ENCODE measurements at places on chromosomes 5 and 9.

GRCh38 chr5:118891252-118891651, 97.1 kb downstream of the DTWD2 start:
- no peak for DNase-seq

DNA sequence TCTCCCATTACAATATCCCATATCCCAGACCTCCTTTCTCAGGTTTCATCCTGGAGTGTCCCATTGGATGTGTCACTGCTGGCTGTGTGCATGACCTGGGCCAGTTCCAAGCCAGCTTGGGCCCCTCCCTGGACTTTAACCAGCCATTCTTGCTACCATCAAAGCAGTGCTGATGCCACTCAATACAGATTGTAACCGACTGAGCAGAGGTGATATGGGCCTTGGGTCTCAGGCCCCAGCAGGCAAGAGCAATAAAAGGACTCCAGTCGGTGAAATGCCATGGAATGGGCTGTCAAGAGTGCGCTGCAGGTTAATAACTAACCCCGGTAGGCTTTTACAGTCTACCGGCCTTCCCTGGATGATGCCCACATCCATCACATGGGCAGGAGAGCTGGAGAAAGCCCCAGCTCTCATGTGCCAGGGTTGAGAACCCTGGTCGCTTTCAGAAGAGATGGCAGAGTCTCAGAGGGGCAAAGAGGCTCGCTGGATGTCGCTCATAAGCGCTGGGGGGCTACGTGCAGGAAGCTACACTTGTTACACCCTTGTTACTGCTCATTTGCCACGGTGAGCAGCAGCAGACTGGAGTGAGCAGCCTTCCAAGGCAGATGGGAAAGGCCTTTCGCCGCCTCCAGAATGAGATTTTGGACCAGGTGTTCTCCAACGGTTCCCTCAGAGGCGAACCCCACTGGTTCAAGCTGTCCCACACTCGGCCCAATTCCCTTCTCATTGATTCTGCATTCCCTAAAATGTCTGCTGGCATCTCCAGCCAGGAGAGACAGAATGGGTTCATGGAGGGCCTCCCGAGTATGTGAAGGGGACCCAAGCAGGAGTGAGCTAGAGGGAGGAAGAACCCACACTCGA, 13.2 kb downstream of the EPB41L4B start:
- no peak for DNase-seq

DNA sequence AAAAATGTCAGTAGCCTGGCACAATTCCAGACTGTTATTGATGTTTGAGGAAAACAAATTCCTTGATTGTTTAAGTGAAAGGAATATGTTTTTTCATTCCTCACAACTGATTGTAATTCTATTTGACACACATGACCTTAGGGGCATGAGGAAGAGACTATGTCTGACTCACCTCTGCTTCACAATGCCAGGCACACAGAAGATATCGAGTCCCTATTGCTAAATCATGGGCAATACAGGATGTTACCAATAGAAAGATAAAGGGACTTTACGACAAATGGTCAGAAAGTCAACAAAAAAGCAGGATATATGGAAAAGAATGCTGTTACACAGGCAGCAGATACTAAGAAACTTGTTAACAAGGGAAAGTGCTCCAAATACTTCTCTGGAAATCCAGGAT, 1903.5 kb downstream of the EFNA5 start:
- no peak for DNase-seq

GRCh38 chr5:5969942-5970483, 408.3 kb downstream of the MED10 start:
- DNase-seq: no peak

DNA sequence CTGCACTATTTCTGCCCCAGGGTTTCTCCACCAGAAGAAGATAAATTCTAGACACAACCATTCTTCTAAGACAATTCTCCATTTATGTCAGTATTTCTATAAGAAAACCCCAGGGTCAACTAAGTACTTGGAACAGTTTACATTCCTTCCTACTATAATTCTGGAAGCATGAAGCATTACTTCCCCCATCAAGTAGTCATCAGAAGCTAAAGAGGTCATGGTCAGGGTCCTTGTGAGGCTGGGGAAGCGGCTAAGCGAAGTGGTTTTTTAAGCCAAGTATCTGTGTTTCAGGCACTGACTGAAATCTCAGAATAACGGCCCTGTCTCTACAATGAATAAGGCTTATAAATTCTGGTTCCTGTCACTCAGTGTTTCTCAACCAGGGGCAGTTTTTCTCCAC, 197.8 kb downstream of the GLIS3 start:
- DNase-seq: no peak

DNA sequence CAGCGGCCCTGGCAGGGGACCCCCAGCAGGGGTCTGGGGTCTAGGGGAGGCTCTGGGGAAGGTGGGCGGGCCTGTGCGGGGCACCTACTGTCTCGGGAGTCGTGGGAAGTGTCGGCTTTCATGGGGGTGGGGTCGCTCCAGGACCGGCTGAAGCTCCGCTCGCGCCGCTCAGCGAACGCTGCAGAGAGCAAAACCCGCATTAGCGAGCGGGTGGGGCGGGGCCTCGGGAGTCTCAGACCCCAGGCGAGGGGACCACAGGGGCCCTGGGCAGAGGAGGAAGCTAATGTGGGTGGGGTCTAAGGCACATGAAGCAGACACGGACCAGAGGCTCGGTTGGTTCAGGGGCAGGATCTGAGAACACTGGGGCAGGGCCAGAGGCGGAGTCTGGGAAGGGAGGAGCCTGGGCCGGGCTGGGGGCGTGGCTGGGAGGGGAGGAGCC, 5.5 kb downstream of the NSMF start:
- peak; percentile 54 for DNase-seq

DNA sequence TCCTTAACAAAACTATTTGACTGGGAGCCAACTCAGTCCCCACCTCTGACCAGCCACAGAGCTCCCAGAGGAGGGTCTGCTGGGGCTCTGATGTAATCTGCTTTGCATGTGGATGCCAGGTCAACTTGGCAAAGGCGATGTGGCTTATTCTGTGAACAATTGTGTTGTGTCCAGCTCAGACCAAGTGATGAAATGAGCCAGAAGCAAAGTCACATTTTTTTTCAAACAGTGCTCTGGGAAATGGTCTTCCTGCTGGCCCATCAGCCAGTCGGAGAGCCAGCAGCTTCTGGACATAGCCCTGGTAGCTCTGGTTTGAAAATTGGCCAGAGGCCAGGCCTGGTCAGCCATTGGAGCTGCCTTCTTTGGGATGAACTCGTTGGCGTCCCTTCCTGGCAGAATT, 86.5 kb downstream of the ANGPTL2 start:
- DNase-seq: no peak

DNA sequence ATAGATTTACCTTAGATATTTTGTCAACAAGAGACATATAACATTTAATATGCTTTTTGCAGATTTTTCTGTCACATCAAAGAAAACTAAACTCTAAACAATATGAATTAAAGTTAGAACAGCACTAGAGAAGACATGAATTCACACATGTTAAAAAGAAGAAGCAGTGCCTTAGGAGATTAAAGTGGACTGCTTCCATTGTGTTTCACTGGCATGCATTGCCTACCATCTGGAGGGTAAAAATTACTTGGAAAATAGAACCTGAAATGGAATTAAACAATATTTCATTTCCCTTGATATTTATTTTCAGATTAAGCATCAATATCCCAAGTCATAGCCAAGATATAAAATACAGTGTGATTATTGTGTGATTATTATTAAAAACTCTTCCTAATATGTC, 319.4 kb upstream of the CDH18 start:
- DNase-seq: no peak

GRCh38 chr5:54873691-54874090, 111.7 kb downstream of the ESM1 start:
- no peak for DNase-seq

DNA sequence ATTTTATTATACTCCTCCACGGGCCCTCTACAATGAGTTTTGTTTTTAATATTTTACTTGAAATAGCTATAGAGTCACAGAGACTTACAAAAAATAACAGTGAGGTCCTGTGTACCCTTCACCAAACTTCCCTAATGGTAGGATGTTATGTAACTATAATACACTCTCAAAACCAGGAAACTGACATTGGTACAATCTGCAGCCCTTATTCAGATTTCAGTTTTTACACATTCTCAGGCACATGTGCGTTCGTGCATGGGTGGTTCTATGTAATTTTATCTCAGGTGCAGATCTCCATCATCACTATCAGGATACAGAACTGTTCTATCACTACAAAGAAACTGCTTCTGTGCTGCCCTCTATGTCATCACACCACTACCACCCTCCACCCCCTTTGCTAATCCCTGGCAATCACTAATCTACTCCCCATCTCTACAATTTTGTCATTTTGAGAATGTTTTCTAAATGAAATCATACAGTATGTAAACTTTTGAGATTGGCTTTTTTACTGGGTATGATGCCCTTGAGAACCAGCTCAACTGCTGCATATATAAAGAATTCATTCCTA, 16.4 kb downstream of the RAB14 start:
- DNase-seq: no peak

DNA sequence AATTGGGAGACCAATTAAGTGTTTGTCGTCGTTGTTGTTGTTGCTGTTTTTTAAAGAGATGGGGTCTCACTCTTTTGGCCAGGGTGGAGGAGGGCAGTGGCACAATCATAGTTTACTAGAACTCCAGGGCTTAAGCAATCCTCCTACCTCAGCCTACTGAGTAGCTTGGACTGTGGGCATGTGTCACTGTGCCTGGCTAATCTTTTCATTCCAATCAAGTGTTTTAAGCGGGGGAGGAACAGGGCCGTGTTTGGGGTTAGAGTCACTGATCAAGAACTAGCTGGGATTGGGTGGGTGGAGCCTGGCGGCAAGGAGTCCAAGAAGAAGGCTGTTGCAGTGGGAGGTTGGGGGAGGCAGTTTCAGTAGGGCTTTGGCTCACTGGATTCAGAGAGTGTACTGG, 13.8 kb downstream of the SNX30 start:
- no peak for DNase-seq
